ENCODE measurements at places on chromosomes 5 and 9.

GRCh38 chr9:1071730-1072129 is 21.6 kb downstream of the DMRT2 start:
- DNase-seq: peak; percentile 65

- DNase-seq: no peak
Measured at GRCh38 chr9:7636309-7636708, 163.3 kb downstream of the DMAC1 start.

- no peak for DNase-seq
Measured at GRCh38 chr5:1772634-1773033, 27.0 kb downstream of the MRPL36 start.

GRCh38 chr9:134167530-134167931 is 3.2 kb upstream of the RNU6ATAC start:
- DNase-seq: no peak

DNA sequence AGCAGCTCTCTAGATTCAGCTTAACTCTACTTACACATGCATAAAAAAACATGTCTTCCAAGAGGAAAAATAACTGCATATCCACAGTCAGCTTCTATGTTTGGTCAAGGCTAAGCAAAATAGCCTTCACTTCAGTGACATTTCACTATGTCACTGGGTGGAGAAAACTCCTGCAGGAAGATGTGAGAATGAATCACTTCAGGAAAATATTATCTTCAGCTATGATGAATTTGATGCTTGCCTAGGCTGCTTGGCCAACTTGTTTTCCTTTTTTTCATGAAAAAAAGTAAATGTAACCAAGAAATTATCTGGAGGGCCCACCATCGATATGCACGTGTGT is 143.0 kb upstream of the ZNF608 start:
- DNase-seq: no peak

GRCh38 chr5:56580864-56581263 is 234.5 kb upstream of the MAP3K1 start:
- no peak for DNase-seq

GRCh38 chr5:5678909-5679308 is 256.4 kb downstream of the ICE1 start:
- DNase-seq: no peak

DNA sequence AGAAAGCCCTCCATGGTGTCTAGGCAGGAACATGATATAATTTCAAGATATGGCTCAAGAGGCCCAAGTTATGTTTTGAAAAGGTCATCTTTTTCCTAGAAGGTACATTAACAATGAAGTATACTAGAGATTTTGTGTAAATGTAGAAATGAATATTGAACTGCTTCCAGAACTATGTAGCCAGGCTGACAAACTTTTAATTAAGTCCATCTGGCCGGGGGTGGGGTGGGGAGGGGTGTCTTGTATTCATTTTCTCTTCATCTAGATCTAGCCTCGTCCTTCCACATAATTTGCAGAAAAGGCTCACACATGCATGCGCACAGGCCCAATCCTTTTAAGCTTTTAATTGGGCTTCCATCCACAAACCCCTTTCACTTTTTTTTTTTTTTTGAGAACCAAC is 323.3 kb downstream of the ARL15 start:
- no peak for DNase-seq

GRCh38 chr5:120538149-120538548 is 74.0 kb downstream of the PRR16 start:
- no peak for DNase-seq

DNA sequence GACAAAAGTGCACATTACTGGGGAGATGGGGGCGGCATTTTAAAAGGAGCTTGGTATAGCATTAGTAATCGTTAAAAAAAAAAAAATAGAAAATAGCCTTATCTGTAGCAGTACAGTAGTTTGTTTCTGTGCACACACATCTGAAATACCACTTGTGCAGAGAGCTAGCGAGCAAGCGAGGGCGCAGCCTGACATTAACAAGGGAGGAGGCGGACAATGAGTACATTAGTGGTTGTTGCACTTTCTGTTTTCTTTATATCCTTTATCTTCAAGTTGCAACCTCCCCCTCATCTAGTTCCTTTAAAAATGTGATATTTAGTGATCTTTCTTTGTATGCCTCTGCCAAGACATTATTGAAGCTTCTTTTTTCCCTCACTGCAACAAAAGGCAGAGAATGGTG is 880 bp upstream of the PTPDC1 start:
- DNase-seq: no peak

DNA sequence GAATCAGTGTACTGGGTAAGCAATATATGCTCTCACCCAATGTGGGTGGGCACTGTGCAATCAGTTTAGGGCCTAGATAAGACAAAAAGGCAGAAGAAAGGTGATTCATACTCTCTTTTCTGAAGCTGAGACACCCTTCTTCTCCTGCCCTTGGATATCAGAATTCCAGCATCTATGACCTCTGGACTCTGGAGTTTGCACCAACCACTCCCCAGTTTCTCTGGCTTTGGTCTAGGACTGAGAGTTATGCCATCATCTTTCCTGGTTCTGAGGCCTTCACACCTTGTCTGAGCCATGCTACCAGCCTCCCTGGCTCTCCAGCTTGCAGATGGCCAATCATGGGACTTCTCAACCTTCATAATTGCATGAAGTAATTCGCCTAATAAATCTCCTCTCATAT is 724.6 kb upstream of the TYRP1 start:
- no peak for DNase-seq

GRCh38 chr9:133460405-133461175 is 812 bp downstream of the CACFD1 start:
- no peak for DNase-seq

DNA sequence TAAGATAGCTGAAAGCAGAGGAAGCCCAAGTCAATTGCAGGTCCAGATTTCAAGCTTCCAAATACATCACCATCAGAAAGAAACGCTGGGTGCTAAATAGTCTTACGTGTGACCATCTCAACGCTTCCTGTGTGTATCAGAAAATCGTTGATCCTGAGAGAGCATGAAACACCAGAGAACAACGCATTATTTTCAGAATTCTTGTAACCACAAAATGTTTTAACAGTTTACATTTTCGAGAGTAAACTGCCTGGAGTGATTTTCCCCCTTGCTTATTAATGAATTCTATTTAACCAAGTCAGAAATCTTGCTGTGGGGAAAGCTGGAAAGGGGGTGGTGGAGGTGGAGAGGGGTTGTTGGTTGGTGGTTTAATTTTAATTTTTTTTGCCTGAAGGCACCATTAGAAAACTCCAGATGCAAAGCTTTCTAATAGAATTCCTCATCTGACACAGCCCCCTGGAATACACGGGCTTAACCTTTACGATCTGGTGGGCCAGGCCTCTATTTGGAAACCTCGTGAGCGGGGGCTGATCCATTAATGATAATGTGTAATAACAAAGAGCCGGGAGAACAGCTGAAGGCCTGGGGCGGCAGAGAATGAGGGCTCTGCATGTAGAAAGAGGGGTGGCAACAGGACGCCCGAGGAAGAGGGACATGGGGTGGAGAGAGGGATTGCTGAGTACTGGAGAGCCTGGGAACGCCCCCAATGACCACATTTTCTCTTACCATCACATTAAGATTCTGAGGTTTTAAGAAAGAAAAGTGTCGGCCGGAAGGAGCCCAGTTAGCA is 124.5 kb upstream of the NFIB start:
- DNase-seq: no peak

GRCh38 chr9:93059011-93059714 is 662 bp downstream of the SUSD3 start:
- no peak for DNase-seq

DNA sequence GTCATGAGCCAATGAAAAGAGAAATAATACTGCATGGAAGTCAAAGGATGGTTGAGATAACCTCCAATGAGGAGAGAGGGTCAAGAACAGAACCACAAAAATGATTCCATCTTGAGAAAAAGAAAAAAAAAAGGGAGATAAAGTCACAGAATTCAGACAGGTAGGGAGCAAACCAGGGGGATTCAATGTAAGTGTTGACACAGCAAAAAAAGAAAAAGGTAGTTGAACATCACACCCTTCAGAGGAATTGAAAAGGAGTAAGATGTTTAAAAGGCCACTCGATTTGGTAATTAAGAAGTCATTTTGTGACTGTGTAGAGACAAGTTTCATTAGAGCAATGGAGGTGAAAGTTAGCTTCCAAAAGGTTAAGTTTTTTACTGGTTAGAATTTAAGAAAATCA is 79.3 kb downstream of the ERP44 start:
- no peak for DNase-seq

DNA sequence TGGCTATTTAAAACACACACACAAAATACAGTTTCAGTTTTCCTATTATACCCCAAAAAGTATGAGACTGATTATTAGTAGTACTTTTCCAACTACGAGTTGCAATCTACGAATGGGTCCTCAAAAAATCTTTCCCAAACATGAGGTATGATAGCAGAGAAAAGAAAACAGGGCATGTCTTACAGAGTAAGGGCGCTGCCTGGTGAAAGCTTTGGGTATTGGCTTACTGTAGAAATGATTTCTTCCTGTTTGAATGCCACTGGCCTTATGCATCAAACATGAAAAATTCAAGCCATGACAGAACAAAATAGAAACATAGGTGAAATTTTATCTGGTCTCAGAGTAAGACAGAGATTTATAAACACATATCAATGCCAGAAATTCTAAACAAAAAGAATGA is 448.0 kb downstream of the SPOCK1 start:
- DNase-seq: no peak

- peak; percentile 57 for DNase-seq
Measured at GRCh38 chr9:130196643-130197042, 24.4 kb downstream of the NCS1 start.

DNA sequence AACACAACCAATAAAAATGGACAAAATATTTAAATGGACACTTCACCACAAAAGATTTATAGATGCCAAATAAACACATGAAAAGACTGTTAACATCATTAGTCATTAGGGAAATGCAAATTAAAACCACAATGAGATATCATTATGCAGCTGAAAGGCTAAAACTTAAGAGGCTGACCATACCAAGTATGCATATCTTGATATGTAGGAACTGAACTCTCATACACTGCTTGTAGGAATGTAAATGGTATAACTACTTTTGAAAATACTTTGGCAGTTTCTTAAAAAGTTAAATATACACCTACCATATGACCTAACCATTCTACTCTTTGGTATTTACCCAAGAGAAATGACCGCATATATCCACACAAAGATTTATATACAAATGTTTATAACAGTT is 13.6 kb upstream of the ADAMTS12 start:
- DNase-seq: no peak

DNA sequence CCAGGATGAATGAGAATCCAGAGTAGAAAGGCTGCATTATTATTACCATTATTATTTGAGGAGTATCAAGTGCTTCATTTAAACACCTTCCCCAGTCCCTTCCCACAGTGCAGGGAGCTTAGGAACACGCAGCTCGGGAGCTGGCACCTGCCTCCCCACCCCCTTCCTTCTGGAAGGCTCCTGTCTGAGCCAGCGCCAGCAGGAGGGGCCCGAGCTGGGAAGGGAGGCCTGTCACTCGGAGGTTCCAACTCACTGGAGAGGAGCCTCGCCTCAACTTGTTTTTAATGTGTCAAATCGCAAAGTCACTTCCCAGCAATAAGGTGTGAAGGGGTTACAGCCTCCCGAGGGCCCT is 156.4 kb upstream of the IRX4 start:
- no peak for DNase-seq

GRCh38 chr9:132586830-132587591 is 4.6 kb downstream of the BARHL1 start:
- no peak for DNase-seq

DNA sequence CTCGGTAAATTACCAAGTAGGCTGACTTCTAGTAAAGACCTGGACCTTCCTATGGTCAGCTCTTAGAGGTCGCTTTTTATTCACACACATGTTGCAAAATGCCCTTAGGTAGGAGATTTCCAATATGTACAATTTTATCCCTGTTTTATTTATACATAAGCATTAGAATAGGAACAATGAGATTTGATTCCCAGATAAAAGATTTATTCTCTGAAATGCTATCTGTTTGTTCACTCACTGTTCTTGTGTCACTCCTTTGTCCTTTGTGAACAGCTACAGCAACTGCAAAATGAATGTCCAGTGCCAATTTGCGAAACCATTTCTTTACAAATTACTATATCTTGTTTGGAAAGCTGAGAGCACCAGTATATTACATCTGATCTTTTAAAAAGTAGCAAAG is 991.5 kb upstream of the TYRP1 start:
- no peak for DNase-seq

GRCh38 chr5:9831823-9832222 is 201.7 kb upstream of the TAS2R1 start:
- DNase-seq: no peak

DNA sequence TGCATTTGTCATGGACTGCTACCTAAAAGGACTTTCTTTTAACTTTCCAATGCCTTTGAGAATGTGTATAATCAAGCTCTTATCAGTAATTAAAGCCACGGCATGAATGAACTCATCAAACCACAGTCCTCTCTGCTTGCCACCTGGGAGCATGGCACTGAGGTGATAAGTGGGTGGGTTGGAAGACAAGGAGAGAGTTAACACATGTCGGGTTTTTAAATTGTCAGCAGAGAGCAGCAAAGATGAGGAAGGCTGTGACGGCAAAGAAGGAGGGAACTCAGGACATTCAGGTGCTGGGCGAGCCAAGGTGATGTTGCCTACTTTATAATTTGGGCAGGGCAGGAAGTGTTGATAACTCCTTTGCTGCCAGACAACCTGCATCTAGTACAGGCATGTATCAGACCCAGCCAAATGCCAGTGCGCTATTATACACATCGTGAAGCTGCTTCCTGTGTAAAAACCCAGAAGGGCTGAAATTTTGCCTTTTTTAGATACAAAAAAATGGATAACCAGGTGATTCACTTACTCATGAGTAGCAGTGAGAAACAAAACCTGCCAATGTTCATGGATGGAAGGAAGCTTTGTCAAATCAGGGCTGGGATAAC is 269.1 kb downstream of the KIF4B start:
- peak; percentile 12 for DNase-seq

DNA sequence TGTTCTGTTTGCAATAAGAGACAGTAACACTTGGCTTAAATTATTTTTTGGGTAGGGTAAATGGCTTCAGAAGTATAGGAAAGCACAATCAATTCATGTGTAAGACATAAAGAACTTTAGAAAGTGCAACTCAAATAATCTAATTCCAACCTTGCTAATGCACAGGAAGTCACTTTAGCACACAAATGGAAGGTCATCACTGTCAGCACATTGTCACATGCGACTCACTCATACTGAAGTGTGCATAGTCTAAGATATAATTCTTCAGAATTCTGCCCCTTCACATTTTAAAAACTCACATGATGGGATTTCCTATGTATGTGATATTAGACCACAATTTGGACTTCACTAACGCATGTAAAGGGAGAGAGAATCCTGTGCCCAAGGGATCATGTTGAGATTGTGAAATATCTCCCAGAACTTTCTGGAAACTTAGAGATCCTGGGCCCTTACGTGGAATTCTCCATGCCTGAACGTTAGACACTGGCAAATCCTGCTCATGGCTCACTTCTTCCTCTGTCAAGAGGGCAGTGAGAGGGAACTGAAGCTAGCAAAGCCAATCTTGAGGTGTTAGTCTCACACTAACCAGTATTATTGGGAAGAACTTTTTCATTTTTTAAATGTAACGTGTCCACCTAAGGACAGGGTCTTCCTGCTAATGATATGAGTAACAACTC is 403.2 kb upstream of the PTGER4 start:
- no peak for DNase-seq

Data from NCI-H2029 treated with DMSO at 0.1 percent for 48 hours (cell line).